ENCODE measurements at places on chromosomes 7 and 10. TPM values are rescaled to one million over a fixed set of nuclear protein-coding genes. Genes with fewer than 3 reads are reported as not detected.

Gene MET
- 89.3 TPM for total RNA-seq

Gene FAM185A
- total RNA-seq = 7.1 TPM

- no peak for DNase-seq
Observed at GRCh38 chr7:18504965-18505364, 9.4 kb downstream of the HDAC9 start.

GRCh38 chr7:4040109-4040928 is 641.8 kb upstream of the FOXK1 start:
- no peak for DNase-seq

DNA sequence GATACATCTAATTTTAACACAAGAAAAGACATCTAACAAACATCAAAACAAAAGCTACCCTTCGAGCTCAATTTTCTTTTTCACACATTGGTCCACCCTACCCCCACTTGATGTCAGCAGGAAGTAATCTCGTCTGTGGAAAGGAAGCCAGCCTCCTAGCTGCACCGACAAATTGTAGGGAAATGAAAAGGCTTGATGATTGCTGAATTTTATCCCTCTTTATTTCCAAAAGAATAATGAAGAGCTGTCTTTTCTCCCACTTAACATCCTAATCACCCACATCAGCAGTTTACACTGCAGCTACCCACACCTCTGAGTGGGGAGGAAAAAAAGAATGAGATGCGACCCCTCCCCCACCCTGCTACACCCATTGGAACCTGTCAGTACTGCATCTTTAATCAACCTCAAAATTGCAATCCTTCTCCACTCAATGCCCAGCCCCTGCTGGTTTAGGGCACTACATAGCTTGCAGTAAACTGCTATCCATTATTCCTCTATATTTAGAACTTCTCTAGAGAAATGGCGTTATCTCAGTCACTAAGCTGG is 10.6 kb upstream of the CPVL start:
- DNase-seq = no peak

- no peak for DNase-seq
Observed at GRCh38 chr7:70153933-70154332, 555.7 kb downstream of the AUTS2 start.

All from left lung (tissue), 14 donors.